ENCODE measurements at places on chromosomes 3 and 15. TPM values are rescaled to one million over a fixed set of nuclear protein-coding genes. Genes with fewer than 3 reads are reported as not detected.
A peak's percentile ranks its signal among the peaks of the same experiment; 100 is the strongest.

DNA sequence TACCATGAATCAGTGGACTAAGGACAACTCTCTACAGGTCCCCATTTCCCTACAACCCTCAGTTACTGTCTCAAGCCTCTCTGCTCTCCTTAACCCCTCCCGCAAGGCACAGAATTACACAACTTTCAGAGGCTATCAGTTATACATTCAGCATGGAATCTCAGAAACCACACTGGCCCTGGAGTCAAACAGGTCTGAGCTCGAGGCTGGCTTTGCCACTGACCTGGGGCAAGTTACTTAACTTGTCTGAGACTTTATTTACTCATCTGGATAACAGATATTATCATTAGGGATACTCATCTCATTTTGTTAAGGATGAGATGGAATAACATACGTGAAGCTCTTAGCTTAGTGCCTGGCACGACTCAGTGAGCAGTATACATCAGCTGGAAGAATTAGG lies 95.2 kb downstream of the WDR76 start:
- no peak for DNase-seq

DNA sequence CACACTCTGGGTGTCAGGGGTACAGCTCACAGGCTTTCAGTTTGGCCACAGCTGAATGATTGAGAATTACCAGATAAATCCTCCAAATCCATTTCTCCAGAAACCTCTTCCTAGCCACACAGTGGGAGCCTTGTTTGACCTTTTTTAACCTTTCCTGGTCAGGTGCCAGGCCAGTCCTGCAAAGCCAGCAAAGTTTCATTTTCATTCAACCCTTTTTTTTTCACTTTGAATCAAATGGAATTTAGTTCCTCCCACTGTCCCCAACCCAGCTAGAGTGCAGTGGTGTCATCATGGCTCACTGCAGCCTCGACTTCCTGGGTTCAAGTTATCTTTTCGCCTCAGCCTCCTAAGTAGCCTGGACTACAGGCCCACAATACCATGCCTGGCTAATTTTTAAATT lies 67.8 kb downstream of the NSUN3 start:
- DNase-seq: no peak

SKOR1 gene
- total RNA-seq: 2.2 TPM

- peak; percentile 53 for DNase-seq
These were observed 686 bp downstream of the VPS8 start for GRCh38 chr3:184812662-184813042.

POPDC2 gene
- total RNA-seq: 3.5 TPM

GRCh38 chr15:96997538-96997937 lies 667.0 kb downstream of the NR2F2 start:
- DNase-seq: no peak

GRCh38 chr3:160797356-160797755 lies 41.3 kb downstream of the PPM1L start:
- no peak for DNase-seq

DNA sequence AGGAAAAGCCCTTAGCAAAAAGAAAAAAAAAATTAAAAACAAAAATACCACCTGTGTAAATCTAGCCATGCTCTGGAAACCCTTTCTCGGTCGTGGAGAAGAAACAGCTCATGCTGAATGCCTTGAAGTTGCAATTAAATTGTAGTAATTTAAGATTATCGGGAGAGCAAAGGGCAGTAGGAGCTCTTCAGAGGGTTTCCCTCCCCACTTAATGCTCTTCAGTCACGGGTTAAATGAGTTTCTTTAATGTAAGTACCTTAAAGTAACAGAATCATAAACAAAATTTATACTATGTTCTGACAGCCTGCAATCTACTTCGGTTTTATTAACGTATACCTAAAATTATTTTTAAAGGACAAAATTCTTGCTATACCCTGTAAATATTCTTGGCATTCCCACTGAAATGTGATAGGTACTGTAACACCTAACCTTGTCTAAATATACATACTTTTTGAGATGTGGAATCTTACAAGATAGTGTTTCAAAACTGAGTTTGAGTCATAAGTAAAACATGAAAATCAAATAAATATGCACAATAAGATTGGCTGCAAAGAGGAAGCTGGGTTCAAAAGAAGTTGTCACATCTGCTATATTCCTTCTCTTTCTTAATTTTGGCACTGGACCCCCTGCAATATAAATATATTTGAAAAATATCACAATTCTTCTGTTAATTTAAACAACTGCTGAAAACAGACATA lies 5.3 kb downstream of the FOXP1 start:
- DNase-seq: no peak

WDR93 gene
- total RNA-seq: not detected

DNA sequence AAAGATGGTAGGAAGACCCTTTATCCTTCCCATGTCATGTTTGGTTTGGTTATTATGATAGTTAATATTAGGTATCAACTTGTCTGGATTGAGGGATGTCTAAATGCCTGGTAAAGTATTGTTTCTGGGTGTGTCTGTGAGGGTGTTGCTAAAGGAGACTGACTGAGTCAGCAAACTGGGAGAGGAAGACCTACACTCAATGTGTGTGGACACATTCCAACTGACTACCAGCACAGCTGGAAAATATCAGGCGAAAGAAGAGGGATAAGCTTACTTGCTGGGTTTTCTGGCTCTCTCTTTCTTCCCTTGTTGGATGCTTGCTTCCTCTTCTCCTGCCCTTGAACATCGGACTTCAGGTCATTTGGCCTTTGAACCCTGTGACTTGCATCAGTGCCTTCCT lies 1227.6 kb upstream of the EPHA6 start:
- DNase-seq: no peak

GRCh38 chr3:79253271-79253670 lies 514.5 kb downstream of the ROBO1 start:
- no peak for DNase-seq

GRCh38 chr15:63991706-63992105 lies 54.6 kb downstream of the DAPK2 start:
- DNase-seq: no peak

TAMM41 gene
- 22.0 TPM for total RNA-seq

GRCh38 chr3:110625201-110625747 lies 446.3 kb upstream of the NECTIN3 start:
- no peak for DNase-seq

- DNase-seq: no peak
These were observed 40.8 kb downstream of the ITGA11 start for GRCh38 chr15:68391121-68391520.

GRCh38 chr3:37859908-37860199 lies 1.8 kb upstream of the CTDSPL start:
- no peak for DNase-seq

DNA sequence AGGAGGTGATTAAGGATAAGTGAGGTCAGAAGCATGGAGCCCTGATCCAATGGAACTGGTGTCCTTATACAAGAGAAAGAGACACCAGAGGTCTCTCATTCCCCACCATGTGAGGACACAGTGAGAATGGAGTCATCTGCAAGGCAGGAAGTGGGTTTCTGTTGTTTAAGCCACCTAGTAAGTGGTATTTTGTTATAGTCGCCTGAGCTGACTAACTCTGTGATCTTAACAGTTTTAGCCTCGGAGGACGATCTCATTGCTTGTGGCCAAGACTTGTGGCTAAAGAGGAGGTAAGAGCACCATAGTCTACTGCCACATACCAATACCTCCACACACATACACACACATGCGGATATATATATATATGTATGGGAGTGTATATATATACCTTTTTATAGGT lies 73.8 kb downstream of the MCTP2 start:
- DNase-seq: no peak

GRCh38 chr3:31853580-31853979 lies 127.5 kb downstream of the OSBPL10 start:
- DNase-seq: no peak

SETMAR gene
- total RNA-seq: 9.2 TPM

DNA sequence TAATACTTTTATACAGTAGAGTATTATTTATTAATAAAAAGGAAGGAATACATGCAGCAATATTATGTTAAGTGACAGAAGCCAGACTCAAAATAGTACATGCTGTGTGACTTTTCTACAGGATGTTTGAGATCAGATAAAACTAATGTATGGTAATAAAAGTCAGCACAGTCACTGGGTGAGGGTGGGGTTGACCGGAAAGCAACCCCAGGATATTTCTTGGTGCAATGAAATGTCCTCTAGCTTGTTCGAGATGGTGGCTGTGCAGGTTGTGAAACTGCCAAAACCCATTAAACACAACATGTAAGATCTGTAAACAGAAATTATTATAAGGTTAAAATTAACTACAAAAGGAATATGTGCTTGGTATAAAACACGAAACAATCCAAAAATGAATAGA lies 20.8 kb upstream of the ALDH1L1 start:
- no peak for DNase-seq

GRCh38 chr3:15711281-15711680 lies 86.5 kb downstream of the ANKRD28 start:
- DNase-seq: no peak

GRCh38 chr3:130604806-130605205 lies 87.8 kb downstream of the COL6A6 start:
- no peak for DNase-seq

GRCh38 chr3:153399636-153400035 lies 237.6 kb downstream of the RAP2B start:
- DNase-seq: no peak

DNA sequence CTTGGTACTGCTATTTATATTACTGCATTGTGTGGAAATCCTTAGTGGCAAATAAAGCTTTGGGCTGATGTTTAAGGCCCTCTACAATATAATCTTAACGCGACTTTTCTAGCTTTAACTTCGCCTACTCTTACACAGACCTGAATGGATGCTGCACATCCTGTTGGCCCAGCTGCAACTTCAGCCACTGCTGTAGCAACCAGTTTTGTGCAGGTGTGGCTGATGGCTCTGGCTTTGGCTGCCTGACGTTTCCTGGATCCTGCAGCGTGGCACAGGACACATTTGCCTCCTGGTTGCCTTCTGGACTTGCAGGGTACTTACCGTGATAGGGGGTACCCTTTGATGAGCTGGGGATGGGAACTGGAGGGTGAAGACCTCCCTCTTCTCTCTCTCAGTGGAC lies 20.2 kb upstream of the ERICH6 start:
- DNase-seq: no peak

GRCh38 chr15:95972041-95972553 lies 358.4 kb upstream of the NR2F2 start:
- no peak for DNase-seq

DNA sequence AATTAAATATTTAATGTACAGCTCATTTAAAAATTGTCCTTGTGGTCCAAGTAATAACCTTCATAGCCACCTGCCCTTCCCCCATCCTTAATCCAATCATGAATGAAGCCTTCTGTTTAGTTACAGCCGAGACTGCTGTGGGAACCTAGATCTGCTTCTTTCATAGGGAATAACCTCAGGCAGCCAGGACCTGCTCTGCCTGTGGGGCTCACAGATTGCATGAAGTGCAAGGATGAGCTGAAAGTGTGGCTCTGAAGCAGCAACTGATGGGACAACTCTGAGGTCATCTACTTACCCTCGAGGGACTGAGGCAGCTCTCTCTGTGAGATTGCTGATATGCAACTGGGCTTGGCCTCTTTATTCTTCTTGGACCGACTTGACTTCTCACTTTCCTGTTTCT lies 169.8 kb downstream of the POTEB3 start:
- no peak for DNase-seq

KLHL6 gene
- 24.2 TPM for total RNA-seq

GRCh38 chr3:129673897-129674797 lies 67.7 kb upstream of the PLXND1 start:
- DNase-seq: no peak

All from CD4-positive, alpha-beta T cell (primary cell).